DMS 273 treated with DMSO at 0.1 percent for 48 hours (cell line): ENCODE measurements at places on chromosomes 1 and 21.

- DNase-seq, result no peak
Observed at GRCh38 chr1:89484092-89485038, 40.3 kb upstream of the LRRC8B start.

DNA sequence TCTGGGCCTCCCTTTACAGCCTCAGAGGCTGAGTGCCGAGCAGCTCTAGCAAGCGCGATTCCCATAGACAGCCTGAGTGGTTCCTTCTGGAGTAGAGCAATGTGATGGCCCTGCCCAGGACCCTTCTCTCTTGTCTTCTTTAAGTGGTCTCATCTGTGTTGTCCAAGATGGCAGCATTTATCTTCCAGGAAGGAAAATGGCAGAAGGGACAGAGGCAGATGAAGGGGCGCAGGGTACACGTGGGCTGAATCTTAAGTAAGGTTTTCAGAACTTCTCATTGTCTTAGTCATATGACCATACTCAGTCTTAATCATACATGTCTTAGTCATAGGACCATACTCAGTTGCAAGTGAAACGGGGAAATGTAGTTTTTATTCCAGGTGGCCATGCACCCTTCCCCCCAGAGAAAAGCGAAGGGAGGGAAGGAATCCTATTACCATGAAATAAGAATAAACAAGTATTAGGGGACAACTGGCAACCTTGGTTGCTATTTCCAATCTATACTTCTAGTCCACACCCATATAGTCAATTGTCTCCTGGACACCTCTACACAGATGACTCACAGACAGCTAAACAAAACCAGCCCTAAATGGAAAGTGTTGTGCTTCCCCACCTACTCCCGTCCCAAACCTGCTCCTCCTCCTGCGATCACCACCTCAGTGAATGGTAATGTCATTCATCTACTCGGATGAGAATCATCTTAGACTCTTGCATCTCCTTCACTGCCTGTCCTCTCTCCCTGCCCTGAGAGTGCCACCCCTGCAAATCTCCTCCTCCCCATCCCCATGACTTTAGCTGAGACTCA is 13.3 kb downstream of the OVAAL start:
- no peak for DNase-seq

GRCh38 chr1:166920561-166921475 is 44.8 kb upstream of the TADA1 start:
- no peak for DNase-seq

DNA sequence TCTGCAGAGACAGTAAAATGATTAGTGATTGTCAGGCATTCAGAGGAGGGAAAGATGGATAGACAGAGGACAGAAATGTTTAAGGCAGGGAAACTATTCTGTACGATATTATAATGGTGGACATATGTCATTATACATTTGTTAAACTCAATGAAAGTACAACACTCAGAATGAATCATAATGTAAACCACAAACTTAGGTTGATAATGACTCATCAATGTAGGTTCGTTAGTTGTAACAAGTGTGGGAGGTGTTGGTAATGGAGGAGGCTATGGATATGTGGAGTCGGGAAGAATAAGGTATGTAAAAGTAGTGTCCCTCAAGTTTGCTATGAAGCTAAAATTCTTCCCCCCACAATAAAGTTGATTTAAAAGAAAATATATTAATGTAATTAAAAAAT is 455.0 kb downstream of the BRINP3 start:
- no peak for DNase-seq

GRCh38 chr1:109404838-109405237 is 7.1 kb upstream of the SORT1 start:
- no peak for DNase-seq
